NCI-H510A (cell line): ENCODE measurements at places on chromosomes 12 and 14.

DNA sequence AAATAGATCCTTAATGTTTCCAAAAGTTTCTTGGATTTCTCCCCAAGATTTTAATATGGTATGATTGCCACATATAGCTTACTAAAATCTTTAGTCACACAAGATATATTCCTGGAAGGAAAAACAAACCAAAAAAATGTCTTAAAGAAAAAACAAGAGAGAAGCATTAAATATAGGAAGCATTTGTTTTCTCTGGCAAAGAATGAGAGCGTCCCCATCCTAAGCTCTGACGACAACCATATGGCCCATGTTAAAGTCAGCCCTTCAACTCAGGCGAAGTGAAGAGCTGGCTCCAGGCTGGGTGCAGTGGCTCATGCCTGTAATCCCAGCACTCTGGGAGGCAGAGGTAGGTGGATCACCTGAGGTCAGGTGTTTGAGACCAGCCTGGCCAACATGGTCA lies 35.6 kb downstream of the GCH1 start:
- DNase-seq: no peak

DNA sequence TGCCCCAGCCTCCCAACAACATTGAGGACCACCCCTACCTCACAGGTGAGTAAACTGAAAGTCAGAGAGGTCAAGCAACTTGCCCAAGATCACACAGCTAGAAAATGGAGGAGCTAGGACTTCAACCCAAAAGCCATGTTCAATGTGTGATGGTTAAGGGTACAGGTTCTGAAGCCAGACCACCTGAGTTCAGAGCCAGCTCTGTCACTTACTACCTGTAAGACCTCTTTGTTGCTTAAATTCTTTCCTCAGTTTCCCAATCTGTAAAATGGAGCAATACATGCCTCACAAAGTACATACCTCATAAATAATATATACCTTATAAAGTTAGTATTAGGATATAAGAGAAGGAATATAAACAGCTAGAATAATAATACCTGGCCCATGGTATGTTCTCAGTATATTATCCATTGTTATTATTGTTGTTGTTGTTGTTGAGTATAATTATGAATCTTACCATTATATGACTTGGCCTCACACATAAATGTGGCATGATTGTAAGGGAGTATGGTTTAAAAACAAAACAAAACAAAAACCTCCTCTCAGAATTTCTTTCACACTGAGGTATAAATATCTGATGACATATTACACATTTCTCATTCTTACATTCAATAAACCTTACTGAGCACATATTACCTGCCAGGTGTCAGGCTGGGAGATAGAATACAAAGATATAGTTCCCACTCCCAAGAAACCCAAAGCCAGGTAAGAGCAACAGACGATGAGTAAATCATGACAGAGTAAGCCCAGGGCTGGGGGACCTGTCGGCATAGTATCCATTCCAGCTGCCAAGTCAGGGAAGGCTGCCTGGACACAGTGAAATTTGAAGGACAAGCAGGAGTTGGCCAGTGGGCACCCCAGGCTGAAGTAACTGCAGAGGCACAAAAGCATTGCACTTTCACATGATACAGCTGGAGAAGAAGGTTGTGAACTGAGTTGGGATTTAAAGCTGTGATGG lies 19.6 kb downstream of the CMKLR1 start:
- no peak for DNase-seq

DNA sequence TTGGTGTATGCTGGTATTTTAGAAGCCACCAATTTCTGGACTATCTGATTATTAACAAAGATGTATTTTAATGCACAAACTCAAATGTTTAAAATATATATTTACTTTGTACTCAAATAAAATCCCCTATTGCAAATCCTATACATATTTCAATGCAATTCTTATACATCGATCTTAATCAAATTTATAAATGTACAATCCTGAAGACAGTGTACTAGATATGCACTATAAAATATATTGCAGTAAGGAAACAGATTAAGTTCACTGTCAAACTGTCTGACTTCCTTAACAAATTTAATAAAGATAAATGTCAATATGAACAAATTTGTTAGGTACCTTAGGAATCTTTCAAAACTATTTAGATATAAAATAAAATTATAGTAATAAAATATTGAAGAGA lies 43.9 kb downstream of the FOXA1 start:
- no peak for DNase-seq

DNA sequence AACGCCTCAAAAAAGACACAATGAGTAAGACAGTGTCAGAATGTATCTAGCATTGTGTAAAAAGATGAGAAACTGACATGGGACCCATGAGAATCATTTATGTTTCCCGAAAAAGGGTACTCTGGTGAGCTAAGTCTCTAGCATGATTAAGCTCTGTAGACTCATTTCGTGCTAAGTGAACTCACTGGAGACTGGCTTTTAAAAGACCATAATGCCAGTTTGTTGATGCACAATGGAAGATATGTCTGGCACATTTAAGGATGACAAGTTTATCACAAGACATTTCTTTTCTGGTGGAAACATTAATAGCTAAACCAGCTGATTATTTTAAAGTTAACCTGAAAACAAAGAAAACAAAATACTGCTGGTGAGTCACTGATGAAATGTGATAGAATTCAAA lies 233.5 kb downstream of the SLC2A13 start:
- DNase-seq: no peak

- no peak for DNase-seq
Measured at GRCh38 chr14:95482627-95483308, 33.7 kb downstream of the SYNE3 start.

DNA sequence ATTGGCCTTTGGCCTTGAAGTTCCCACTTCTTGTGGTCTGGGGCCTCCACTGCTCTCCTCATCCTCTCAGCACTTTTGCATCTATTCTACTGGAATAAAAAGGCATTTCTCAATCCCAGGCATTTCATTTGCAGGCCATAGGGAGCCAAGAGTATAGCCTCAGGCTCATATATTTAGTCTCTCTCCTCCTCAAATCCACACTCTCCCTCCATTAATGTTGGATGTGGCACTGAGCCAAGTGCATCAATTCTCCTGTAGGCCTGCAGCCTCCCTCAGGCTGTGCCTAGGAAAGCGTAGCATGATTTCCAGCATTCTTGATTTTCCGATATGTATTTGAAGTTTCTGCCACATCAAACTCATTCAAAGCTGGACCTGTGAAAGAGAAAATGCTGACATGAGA lies 211.5 kb upstream of the CPNE8 start:
- DNase-seq: no peak

- DNase-seq: no peak
Measured at GRCh38 chr12:132633901-132634300, 15.3 kb downstream of the P2RX2 start.

DNA sequence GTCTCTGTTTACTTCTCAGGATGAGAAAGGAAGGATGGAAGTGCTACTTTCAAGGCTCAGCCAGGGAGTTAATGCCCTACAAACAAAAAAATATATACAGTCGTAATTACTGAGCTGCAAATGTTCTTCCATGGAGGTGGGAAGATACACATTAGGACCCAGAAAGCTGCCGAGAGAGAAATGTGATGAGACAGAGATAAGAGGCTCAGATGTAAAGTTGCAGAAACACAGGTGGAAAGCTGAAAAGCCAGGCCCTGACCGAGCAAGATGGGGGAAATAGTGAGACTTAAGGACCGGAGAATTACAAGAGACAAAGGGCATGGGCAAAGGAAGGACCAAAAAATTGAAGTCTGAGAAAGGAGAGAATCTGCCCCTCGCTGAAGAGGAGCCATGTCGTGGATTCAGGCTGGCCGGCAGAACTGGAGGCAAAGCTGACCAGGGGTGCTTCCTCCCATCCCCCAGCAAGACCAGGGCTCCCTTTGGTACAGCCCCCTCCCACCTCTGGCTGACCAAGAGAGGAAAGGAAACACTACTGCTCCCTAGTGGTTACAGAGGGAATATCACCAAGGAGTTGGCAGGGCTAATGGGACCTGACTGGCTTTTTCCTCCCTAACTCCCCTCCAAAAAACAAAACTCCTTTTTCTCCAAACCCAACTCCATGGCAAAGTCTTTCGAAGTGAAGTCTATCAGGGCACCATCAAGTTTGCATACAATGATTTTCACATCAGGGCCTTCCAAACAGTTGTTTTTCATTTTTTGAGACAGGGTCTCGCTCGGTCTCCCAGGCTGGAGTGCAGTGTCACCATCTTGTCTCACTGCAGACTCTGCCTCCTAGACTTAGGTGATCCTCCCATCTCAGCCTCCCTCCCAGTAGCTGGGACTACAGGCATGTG lies 12.1 kb downstream of the ZFHX2 start:
- DNase-seq: peak; percentile 18

DNA sequence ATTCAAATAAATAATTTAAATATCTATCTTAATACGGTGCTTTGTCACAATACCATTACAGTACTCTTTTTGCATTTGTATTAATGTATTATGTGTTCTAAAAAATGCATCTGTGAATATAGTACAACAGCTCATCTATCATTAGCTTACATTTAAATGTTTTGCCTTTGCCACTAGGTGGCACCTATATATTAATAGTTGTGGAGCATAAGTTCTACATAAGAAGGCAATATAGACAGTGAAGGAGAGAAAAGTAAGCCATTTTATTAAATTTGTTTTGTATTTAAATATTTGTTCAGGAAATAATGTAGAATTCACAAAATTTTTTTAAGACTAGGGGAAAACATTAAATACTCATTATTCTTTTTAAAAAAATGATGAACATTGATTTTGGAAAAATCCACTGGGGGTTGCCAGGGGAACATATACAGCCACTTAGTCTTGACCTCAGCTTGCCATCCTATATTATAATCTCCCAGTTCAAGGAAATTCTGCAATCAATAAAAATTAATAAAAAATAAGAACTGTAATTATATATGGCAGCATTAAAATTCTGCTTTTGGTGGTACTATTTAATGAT lies 9.8 kb downstream of the CCER1 start:
- no peak for DNase-seq

DNA sequence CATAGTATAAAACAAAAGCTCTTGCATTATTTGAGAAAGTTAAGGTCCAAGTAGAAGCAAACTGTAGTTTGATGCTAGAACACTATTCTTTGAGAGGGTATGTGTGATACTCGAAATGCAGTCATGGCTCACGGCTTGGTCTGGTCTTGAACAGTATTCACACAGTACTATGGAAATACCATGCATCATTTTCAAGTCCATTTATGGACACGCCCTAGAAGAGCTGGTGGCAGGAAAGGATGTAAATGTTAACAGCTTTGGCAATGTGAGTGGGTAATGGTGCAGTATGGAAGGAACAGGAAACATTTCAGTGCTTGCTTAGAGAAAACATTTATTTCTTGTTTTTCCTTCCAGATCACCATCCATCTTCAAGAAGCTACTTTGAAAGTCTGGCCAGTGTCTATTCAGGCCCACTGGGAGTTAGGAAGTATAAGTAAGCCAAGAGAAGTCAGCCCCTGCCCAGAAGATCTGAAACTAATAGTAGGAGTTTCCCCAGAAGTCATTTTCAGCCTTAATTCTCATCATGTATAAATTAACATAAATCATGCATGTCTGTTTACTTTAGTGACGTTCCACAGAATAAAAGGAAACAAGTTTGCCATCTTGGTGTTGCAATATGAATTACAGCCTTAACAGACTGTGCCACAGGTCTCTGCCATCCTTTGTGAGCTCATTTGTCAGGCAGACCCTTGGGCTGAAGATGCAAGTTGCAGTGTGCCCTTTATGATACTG lies 5.7 kb upstream of the AKAP5 start:
- DNase-seq: no peak

DNA sequence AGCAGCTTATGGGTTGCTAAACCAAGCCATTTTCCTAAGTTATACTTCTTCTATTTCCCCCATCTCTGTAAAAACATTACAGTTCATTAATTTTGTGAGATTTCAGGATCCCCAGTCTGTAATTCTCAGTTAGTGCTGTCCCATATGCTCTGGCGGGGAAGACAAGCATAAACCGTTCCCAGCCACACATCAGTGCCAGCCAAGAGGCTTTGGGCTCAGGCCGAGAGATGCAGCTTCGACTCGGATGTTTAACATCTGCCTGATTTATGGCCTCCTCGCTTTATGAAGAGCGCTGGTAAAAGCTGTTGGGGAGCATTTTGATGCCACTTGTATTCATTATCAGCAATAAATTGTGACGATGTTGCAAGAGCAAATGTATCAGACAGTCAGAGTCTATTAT lies 349.1 kb upstream of the CCDC196 start:
- DNase-seq: peak; percentile 20

- peak; percentile 98 for DNase-seq
Measured at GRCh38 chr12:114684098-114684869, at the start of gene TBX3. Gene TBX3, minus strand, starts transcription at chr12:114684175. Its CDS starts 975 bp downstream, at chr12:114683200.

DNA sequence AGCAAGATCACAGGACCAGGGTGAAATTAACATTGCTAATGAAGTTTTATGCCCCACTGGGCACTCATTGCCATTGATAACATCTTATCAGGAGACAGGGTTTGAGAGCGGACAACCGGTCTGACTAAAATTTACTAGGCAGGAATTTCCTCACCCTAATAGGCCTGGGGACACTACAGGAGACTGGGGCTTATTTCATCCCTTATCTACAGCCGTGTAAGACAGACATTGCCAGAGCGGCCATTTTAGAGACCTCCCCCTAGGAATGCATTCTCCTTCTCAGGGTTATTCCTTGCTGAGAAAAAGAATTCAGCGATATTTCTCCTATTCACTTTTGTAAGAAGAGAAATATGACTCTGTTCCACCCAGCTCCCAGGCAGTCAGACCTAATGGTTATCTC lies 8.3 kb downstream of the OR4K17 start:
- no peak for DNase-seq

DNA sequence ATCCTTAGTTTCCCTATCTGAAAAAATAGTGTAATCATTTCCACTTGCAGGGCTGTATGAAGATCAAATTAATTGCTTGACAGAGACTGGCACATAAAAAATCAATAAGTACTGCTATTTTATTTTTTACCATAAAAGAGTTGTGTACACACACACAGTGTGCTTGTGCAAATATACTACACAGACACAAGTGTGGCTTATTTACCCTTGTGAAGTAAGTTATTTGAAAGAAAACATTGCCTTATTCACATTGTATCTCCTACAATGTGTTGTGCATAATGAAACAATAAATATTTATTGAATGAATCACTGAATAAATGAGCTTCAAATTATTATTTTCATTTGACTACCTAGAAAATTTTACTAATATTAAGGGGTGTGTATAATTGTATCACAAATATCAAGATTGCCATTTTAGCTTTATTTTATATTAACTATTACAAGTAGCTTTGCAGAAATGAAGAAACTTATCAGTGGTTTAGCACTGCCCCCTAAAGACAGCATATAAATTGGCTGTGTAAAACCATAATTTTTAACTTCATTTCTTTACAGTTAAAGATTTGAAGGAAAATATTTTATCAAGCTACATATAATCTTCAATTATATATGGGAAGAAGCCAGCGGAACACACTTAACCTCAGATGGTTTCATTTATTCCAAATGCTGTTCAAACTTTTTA lies 11.3 kb downstream of the GARIN6 start:
- DNase-seq: no peak
